NCI-H82 (cell line): ENCODE measurements at places on chromosomes 6 and 20.

GRCh38 chr6:30763155-30763617 is 18.8 kb upstream of the IER3 start:
- DNase-seq = no peak

GRCh38 chr20:11453430-11453829 is 464.3 kb upstream of the BTBD3 start:
- no peak for DNase-seq

DNA sequence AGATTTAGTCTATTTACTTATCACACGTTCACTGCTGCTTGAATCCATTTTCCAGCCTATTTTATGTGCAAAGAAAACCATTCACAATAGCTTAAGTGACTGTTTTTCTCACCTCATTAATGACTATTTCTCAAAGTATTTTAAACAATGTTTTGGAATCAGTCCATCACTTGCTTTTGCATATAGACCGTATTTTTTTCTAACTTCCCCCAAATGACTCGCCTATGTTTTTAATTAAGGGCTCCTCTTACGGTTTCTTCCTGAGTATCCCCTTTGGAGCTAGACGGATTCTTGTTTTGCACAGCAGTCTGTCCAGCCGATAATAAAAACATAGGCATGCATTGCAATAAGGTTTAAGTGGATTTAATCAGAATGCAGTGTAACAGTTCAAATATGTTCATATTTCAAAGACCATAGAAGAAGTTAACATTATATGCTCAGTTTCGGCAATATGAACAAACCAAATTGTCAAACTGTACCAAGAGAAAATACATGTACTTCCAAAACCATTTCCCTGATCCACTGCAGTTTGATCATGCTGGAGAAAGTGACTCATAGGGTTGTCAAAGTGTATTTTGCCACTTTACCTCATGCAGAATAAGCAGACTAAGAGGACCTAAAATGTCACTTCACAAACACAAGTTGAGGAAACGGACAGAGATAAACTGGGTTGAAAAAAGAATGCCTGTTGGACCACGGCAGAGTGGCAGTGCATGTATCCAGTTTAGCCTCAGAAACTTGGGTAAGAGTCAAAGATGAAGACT is 66.4 kb downstream of the HMGN3 start:
- DNase-seq = no peak

GRCh38 chr6:48570656-48571055 is 459.7 kb upstream of the PTCHD4 start:
- no peak for DNase-seq

- DNase-seq = no peak
These were observed 91.6 kb downstream of the EPM2A start for GRCh38 chr6:145643760-145644159.

- no peak for DNase-seq
These were observed 144.7 kb downstream of the MYO6 start for GRCh38 chr6:75893776-75894152.

DNA sequence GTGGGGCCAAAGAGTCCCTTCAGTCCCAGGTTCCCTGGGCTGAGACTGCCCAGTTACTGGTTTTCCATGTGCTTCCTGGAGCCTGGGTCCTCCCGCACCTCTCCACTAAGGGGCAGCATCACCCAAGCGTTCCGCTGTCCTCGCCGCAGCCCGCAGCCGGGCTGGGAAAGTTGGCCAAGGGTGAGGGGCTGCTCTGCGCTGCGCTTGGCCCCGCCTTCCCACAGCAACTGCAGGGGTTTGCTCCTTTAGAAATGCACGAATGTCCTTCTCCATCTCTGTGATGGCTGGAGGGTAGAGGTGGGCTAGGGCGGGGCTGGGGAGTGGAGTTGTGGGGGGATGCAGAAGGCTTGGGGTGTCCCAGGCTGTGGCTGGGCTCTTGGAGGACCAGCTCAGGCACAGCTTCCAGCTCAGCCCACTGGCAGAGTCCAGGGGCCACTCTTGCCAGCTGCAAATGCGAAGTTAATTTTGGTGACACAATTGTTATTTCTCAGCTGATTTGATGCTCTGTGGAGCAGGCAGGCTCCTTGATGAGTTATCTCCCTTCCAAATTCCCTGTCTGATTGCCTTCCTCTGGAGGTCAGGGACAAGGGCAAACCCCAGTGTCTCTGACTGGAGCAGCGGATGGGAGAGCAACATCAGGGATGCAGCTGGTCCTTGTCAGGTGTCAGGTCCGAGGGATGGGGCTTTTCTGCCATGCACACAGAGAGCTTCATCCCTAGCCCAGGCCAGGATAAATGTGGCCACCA is 63.2 kb downstream of the NOL4L start:
- DNase-seq = peak; percentile 92
